ENCODE measurements at places on chromosomes 4 and X.

- DNase-seq = no peak
Measured at GRCh38 chrX:103503853-103504207, 15.5 kb downstream of the RAB40A start.

GRCh38 chr4:21032089-21032645 lies 331.9 kb downstream of the PACRGL start:
- no peak for DNase-seq

- no peak for DNase-seq
Measured at GRCh38 chr4:145319751-145320150, 139.4 kb upstream of the OTUD4 start.

DNA sequence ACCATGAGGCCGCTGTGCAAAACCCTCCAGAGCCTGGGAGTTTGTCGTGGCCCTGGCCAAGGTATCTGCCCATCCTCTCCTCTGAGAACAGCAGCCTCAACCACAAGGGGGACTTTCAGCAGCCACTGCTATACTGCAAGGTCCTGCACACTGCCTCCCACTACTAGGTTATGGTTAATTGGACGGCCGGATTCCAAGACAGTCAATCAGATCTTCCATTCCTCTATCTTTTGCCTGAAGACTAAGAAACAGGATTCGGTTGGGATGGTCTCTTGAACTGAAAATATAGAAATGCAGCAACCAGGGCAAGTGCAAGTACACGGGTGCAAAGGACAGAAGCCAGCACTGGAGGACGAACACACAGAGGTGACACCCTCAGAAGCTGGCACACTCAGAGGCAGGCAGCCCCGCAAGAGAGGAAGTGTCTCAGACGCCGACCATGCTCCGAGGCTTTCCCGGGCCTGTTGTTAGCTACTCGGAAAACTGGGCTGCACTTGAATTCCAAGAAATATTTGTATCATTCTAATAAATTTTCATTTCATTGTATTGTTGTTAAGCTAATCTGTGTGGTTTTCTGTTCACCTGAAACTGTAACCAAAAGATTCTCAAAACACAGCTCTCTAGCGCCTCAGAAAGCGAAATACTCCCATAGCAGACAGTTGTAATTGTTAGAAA lies 63.3 kb downstream of the AFAP1 start:
- DNase-seq = no peak

DNA sequence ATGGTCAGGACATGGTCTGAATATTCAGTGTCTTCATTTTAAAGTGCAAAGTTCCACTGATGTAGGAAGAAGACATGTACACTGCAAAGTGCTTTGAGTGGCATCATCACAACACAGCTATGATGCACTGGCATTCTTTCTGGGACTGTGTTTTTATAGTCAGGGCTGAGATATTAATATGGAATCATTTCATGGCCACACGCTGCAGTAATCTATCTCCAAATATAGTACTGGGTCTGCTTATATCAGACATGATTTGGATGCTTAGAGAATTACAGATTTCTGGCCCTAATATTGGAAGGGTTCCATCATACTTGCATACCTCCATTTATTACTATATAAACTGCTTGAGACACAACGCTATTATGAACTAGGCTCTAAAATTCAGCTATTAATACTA lies 1170.9 kb downstream of the NLGN4X start:
- no peak for DNase-seq

GRCh38 chr4:155491336-155492120 lies 114.8 kb upstream of the MAP9 start:
- peak; percentile 17 for DNase-seq

DNA sequence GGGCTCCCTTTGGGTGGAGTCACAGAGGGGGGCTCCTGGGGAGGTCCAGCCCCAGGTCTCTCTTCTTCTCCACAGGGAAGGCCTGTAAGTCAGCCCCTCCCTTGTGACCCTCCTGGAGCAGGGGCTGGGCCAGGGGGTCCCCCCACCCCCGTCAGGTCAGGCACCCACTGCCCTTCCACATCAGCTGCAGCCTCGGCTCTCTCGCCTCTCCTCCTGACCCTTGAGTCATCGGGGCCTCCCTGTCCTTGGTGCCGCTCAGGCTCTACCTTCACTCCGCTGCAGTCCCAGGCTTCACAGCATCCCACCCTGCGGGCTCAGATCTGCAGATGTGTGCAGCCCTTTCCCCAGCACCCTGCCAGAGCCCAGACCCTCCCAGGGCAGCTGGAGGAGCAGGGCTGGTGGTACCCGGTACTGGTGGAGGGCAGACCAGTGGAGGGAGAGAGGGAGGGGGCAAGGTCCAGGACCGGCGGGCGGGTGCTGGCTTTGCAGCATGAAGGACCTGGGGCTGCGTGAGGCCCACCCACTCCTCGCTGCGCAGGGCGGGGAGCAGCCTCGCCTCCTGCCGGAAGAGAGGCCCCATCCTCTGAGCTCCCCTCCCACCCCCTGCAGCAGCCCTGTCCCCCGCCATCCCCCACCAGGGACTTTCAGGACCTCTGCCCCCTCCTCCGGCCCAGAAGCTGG lies 117.1 kb downstream of the FAM53A start:
- DNase-seq = no peak

GRCh38 chr4:5782829-5783476 lies 72.0 kb downstream of the EVC start:
- no peak for DNase-seq

GRCh38 chrX:63350465-63350877 lies 661 bp downstream of the SPIN4 start:
- DNase-seq = peak; percentile 62

DNA sequence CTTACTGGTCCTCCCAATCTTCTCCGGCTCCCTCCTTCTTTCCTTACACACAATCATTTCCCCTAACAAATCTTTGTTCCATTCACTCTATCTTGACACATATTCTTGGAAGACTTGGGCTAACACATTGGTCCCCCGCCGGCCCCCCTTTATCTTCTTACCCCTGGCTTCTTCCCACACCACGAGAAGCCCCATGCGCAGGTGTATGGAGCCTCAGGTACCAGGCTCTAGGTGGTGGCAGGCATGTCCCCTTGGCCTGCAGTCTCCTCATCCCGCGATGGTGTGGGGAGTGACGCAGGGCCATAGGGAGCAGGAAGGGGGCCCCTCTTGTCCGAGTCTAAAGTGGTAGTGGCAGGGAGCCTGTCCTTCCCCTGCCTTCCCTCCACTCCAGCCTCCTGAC lies 49.9 kb downstream of the DIPK2B start:
- DNase-seq = no peak

DNA sequence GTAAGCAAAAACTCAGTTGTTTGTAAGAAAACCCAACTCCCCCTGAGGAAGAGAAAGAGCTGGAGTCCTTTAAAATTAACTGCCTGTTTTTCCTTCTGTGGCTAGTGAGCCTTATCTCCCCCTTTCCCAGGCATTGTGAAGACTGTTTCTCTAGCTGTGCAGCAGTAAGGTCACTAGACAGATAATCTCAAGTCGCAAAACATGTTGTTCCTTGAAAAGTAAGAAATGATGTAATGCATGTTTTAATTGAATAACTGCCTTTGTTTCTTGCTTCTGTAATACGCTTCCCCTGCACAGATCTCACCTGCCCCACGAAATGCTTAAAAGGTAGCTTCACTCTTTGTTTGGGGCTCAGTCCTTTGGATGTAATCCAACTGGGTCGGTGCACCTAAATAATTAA lies 5.8 kb upstream of the GAGE12J start:
- DNase-seq = no peak

GRCh38 chr4:169727616-169728015 lies 30.1 kb downstream of the HPF1 start:
- DNase-seq = no peak

DNA sequence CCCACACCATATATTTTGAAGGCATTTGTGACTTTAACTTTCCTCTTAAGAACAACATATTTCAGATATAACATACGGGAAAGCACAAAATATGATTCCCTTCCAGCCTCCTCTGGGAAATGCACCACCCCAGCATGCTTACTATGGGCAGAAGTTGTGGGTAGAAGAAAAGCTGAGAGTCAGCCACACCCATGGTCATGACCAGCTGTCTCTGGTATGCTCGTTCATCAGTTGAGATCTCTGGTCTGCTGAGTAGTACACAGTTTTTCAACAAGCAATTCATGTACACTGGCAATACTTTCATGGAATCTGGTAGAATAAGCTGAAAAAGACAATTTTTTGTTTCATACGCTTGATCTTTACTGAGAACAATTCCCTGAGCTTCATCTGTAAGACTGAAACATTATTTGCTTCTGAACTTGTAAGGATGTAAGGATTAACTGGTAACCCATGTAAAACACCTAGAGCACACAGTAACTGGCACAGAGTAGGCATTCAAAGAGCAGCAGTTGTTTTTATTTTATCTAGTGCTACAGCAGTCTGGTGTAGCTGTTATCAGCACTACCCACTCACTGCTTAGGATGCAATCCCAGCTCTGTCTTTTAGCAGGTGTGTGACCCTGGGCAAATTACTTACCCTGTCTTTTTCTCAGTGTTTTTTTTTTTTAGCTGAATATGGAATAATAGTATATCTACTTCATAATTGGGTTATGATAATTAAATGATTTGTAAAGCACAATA lies 47.6 kb downstream of the METTL14 start:
- no peak for DNase-seq

DNA sequence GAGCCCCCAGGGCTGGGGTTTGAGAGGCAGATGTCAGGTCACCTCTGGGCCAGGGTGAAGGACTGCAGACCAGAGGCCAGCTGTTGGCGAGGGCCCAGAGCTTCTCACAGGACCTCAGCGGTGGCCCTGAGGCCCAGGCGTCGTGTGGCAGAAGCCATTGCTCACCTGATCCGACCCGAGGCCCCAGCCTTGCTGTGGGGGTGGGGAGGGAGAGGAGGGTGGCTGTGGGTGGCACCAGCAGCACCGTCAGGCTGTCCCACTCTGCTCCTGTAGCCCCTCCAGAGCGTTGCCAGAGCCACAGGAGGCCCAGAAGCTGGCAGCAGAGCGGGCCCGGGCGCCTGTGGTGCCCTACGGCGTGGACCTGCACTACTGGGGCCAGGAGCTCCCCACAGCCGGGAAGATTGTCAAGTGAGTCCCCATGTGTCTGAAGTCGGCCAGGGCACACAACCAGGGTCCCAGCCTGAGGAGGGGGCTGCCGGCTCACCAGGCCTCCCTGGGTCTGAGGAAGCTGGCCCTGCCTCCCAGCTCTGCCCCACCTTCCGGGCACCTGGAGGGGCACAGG lies 28.8 kb downstream of the UVSSA start:
- DNase-seq = no peak

GRCh38 chr4:179530958-179531357 lies 2088.7 kb upstream of the AGA start:
- DNase-seq = no peak

- no peak for DNase-seq
Measured at GRCh38 chr4:98905297-98905696, 23.6 kb downstream of the EIF4E start.

DNA sequence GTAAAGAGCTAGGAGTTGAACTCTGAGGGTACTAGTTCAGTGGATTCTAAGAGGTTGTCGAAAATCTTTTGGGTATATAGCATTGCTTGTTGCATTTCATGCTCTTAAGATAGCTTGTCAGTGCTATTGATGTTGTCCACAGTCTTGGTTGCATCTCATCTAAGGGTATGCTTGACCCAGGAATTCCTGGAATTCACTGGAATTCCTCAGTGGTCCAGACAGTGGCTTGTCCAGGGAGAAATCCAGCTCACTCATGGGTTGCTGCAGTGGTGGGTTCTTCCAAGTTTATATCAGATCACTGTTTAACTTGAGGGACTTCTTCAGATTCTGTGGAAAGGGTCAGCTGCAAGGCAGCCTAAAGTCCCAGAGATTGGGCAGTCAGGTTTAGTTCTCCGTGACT lies 29.8 kb upstream of the SMARCAD1 start:
- no peak for DNase-seq

- no peak for DNase-seq
Measured at GRCh38 chr4:175290401-175290800, 372.2 kb downstream of the ADAM29 start.

DNA sequence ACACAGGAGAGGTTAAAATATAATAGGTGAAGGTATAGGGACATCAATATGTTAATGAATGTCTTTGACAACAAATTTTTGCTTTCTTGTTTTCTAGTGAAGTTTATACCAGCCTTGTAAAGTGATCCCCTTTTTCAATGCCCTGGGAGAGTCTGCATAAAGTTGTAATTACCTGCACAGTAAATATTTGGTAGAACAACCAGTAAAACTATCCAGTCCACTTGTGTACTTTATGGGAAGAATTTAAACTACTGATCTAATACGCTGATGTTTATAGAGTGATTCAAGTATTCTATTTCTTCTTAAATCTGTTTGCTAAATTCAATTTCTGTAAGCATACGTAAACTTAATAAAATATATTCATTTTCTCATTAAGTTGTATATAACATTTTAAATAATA lies 103.3 kb downstream of the GPM6A start:
- DNase-seq = no peak

DNA sequence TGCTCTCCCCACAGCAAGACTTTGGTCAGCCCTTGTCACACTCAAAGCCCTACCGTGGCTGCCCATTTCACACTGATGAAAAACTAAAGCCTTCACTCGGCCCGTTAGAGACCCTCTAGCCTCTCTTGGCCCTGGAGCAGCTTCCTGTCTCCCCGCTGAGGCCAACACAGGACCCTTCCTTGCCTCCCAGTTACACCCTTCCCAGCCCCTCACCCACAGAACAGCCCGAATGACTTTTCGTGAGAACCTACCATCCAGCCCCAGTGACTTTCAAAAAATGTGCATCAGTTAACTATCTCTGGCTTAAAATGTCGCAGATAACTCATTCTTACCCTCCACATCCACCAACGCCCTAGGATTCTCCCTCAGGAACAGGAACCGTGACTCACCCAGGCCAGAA lies 756 bp upstream of the TAF9B start:
- no peak for DNase-seq

DNA sequence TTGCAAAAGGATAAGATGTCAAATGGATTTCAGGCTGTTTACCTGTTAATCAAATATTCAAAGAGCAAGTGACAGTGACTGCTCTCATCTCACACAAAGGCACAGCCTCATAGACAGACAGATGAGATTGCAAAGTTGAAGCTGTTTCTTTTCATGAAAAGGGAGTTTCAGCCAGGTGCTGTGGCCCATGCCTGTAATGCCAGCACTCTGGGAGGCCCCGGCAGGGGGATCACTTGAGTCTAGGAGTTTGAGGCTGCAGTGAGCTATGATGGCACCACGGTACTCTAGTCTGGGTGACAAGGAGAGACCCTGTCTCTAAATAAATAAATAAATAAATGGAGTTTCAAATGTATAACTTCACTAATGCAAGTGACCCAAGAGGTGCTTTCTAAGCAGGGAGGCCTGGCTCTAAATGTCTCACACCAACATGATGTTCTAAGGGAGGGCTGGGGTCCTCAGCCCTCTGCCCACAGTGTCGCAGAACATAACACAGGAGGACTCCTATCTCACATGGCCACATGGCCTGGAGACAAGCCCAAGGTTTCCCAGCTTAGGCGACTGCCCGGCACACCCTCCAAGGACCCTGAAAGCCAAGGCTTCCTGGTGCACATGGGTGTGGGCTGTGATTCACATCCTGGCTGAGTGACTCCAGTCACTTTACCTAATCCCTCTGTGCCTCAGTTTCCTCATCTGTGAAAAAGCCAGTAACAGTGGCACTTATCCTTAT lies 26.8 kb downstream of the PPP2R2C start:
- no peak for DNase-seq
